ENCODE measurements at places on chromosomes 5 and 9.

DNA sequence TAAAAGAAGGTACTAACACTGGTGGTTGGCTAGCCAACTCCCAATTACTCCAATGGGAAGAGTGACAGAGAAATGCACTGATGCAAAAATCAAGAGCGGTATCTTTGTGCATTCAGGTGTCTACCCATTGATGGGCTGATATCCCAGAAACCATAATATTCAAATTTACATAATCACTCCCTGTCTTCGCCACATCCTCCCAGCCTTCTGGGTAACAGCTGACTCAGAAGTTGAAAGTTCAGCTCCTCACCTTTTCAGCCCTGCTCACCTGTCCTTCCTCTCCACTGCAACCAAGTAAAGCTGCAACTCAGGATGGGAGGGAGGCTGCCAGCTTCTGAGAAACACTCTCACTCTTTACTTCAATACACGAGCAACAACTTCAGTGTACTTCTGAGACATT, 6.9 kb downstream of the SUSD1 start:
- no peak for DNase-seq

GRCh38 chr9:81305561-81306182, 383.7 kb downstream of the TLE1 start:
- DNase-seq: no peak

DNA sequence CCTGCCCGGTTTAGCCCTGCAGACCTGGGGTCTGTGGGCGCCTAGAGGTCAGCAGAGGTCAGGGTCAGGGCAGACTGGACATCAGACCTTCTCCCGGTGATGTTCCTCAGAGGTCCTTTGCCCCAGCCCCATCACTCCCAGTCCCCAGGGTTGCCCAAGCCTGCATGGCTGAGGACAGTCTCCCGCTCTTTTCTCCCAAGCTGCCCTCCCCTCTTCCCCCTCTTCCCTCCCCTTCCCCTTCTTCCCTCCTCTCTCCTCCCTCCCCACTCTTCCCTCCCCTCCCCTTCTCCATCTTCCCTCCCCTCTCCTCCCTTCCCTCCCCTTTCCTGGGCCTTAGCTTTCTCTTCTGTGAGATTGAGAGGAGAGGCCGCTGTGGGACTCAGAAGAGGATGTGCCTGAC, 10.4 kb downstream of the LHX3 start:
- DNase-seq: no peak

DNA sequence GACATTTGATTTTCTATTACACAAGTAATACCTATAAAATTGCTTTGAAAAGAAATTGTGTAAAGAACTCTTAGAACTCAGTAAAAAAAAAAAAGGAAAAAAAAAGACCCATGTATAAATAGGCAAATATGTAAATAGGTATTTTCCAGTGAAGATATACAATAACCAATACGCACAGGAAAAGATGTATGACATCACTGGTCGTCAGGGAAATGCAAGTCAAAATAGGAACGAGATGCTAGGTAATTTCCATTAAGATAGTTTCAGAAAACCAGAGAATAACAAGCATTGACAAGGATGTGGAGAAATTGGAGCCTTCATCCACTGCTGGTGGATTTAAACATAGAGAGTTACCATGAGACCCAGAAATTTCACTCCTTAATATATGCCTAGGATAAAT, 708.8 kb downstream of the MTRR start:
- no peak for DNase-seq

DNA sequence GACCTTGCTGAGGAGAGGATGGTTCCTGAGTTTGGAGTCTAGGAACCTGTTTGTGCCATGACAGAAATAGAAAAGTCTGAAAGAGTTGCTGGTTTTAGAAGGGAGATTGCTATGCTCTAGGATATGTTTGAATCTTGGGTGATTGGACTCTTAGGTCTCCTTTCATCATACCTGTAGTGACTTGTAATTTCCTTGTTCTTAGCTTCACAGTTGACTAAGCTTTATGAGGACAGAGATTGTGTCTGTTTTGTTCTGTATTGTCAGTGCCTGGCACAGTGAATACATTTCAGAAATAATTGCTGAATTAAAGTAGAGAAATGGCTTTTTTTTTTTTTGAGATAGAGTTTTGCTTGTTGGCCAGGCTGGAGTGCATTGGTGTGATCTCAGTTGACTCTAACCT, 31.5 kb downstream of the GAPVD1 start:
- DNase-seq: no peak

DNA sequence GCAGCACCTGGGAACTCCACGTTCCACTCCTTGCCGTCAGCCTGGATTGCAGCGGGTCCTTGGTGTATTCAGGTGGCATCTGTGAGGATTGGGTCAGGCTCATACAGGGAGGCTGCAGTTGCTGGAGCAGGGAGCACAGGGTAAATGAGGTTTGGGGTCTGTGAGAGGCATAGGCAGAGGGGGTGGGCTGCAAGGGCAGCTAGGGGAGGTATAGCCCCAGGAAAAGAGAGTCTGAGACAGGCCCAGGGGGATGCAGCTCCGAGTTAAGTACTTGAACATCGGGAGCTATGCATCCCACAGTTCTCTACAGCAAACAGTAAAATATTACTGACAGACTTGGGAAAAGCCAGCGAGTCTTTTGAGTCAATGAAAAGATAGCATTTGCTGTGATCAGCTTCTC, 101.6 kb downstream of the TRIO start:
- no peak for DNase-seq

GRCh38 chr5:83368835-83369234, 102.7 kb upstream of the VCAN start:
- DNase-seq: peak; percentile 43

DNA sequence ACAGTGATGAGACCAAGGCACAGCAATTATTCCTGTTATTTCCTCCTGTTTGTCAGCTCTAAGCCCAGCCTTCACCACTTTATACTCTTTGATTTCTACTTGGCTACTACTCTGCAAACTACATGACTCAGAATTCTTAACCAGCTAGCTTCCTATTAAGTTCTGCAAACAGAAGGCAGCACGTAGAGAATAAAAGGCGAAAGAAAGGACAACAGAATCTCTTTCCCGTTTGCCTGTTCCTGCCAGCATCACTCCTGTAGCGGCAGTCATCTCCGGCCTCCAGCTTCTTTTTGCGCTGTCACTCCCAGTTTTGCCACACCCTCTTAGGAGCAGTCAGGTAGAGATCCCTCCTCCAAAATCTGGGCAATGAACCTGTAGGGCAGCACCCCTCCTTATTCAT, 29.9 kb downstream of the DPYSL3 start:
- no peak for DNase-seq

DNA sequence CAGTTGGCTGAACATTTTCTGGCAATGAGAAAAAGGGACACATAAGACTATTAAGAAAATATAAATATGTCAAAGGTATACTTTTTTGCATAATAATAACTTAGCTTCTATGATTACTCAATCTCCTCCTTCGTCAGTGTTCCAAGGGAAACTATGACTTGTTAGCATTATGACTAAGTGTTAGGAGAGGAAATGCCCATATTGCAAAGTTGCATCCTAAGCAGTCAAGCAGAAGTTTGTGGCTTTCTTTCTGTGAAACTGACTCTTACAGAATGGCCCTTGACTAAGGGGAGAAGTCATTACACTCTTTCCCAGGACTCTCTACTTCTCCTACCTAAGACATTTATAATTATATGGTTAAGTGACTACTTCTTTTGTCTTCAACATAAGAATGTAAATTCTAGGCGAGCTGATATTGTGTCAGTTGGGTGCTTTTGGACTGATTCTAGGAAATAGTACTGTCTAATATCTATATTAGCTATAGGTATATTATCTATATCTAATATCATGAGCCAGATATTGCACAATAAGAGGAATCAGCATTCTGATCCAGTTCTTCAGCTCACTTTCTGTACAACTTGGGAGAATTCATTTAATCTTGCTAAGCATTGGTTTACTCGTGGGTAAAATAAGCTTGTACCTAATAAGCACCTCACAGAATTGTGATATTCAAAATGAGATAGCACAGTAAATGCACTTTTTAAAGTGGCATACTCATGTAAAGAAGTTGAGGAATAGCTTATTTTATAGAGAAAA, 16.4 kb upstream of the SPINK6 start:
- peak; percentile 81 for DNase-seq

Data from AG09309 (cell line).